CD4-positive, CD25-positive, alpha-beta regulatory T cell (primary cell): ENCODE measurements at places on chromosomes 3 and 15.

DNA sequence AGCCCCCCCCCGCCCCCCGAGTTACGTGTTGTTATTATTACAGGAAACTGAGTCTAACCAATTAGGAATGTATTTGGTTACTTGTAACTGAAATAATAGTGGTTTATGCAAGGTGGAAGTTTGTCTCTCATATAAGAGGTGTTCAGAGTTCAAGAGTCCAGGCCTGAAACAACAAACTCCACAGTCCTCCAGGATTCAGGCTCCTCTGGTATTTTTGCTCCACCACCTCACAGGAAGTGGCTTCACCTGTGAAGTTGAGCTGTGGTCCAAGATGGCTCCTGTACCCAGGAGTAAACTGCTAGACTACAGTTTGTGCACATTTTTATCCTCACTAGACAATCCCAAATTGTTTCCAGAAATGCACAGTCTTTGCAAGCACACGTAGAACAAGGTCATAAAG is 27.3 kb downstream of the MOBP start:
- DNase-seq, result no peak

DNA sequence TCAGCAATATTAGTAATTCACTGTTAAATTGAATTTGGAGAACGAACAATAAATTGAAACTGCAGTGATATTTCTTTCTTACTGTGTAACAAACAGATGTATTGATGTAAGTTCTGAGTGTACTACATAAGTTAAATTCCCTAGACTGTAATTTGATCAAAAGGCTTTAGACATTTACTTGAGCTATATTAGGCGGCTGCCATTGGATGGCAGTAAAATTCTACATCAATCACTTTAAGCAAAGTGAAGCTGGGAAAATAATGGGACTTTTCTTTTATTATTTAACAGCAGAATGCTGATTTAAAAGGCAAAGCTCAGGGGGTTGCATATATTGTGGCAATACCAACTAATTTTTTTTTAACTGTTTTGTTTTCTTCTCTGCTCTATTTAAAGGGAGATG is 212.6 kb upstream of the PLSCR5 start:
- no peak for DNase-seq

DNA sequence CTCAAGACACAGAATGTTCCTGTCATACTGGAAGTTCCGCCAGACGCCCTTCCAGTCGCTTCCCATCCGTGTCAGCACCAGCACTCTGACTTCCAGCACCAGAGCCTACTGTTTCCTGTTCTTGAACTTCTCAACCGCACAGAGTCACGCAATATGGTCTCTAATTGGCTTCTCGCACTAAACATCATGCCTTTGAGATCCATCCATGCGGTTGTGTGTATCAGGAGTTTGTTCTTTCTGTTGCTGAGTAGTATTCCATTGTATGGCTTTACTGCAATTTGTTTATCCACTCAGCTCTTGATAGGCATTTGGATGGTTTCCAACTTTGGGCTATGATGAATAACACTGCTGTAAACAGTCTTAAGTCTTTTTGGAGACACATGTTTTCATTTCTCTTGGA is 112.1 kb downstream of the LRRK1 start:
- no peak for DNase-seq

GRCh38 chr15:68816158-68816557 is 4.5 kb downstream of the ANP32A start:
- DNase-seq, result no peak

GRCh38 chr3:172634948-172635347 is 75.9 kb downstream of the NCEH1 start:
- DNase-seq, result no peak

DNA sequence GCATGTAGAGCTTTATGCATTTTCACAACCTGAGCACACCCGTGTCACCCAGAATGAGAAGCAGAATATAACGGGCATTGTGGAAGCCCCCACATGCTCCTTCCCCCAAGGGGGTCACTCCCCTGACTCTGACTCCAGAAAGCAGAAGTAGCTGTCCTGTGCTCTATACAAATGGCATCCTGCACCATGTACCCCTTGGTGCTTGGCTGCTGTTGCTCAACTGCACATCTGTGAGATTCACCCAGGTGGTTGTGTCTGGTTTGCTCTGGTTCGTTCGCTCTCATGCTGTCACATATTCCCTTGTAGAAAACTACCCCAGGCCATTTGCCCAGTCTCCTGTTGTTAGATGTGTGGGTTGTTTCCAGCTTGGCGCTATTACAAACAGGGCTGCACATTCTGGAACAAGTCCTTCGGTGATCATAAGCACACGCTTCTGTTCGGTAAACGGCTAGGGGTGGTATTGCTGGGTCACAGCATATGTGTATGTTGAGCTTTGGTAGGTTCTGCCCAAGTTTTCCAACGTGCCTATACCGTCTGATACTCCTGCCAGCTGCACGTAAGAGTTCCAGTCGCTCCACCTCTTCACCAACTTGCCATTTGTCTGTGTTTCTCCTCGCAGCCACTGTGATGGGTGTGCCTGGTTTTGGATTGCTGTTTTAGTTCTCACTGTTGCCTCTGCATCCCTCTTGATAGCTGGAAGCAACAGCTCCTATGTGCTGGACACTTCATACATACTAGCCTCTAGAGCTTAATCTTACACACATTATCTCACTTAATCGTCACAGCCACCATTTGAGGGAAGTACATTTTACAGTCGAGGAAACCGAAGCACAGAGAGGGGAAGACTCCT is 65.4 kb upstream of the SLC6A6 start:
- no peak for DNase-seq

- DNase-seq, result peak; percentile 56
These were observed 16.6 kb downstream of the HAPLN3 start for GRCh38 chr15:88878720-88879184.

DNA sequence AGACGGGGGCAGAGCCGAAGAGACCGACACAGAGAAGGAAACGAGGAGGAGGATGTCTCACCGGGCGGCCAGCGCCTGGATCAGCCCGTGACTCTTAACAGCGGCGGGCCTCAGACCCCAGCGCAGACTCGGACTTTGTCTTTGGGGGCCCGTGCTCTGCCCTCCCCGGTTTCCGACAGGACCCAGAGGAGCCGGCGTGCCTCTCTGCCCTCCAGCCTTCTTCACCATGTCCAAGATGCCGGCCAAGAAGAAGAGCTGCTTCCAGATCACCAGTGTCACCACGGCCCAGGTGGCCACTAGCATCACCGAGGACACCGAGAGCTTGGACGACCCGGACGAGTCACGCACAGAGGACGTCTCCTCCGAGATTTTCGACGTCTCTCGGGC is 1.0 kb downstream of the TSC22D2 start:
- DNase-seq, result no peak

DNA sequence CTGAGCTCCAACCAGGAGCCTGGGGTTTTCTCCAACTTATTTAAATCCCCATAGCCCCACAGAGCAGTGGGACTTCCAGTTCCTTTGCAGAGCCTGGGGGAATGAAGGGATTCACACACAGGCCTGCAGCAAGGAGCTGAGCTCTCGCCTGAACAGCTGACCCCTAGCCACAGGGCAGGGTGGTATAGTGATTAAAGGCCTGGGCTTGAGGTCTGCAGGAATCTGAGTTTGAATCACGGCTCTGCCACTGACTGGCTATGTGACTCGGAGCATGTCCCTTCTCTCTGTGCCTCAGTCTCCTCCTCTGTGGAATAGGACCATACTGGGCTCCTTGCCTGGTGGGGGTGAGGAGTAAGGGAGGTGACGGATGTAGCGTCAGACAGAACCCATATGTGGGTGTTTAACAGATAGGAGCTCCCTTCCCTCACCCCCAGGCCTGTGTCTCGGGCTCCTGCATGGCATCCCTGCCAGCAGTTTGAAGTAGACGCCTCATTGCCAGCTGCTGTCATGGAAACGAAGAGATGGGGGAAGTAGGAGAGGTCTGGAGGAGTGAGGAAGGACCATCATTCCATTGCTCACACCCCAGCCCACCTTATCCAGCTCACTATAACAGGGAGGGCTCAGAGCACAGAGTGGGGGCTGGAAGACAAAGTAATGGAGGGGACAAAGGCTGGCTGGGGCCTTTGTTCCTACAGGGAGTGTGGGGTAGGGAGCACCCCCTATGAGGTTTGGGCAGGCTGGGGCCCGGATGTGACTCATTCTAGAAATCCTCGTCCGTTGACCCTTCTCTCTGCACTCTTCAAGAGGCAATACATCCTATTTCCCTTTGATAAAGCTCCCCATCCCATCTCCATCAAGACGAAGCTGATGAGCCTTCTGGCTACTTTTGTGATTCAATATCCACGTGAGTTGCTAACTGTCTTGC is 14.8 kb downstream of the HRH1 start:
- DNase-seq, result no peak

DNA sequence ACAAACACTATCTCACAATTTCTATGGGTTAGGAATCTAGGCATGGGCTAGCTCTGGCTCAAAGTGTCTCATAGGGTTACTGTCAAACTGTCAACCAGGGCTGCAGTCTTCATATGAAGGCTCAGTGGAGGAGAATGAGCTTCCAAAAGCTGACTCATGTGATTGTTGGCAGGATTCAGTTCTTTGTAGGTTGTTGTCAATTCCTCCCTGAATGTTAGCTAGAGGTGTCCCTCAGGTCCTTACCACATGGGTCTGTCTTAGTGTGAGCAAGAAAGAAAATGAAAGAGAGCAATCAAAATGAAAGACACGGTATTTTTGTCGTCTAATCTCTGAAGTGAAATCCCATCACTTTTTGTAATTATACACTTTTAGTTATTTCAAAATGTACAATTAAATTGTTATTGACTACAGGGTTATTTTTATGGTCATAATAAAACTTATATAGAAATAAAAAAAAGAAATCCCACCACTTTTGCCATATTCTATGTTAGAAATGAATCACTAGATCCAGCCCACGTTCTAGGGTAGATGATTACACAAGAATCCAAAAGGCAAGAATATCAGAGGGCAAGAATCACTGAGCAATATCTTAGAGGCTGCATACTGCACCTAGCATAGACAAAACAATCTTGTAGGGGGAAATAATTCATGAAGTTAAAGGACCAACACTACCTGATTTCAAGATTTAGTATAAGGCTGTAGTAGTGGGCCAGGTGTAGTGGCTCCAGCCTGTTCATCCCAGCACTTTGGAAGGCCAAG is 8.4 kb downstream of the ACSBG1 start:
- DNase-seq, result peak; percentile 18

- no peak for DNase-seq
These were observed 43.2 kb downstream of the EPHB3 start for GRCh38 chr3:184604615-184605290.

- no peak for DNase-seq
These were observed 31.6 kb upstream of the PCSK6 start for GRCh38 chr15:101521069-101521468.

GRCh38 chr15:27601239-27601960 is 497.7 kb downstream of the OCA2 start:
- DNase-seq, result no peak

- DNase-seq, result no peak
These were observed 102.7 kb downstream of the TBC1D5 start for GRCh38 chr3:17639765-17640164.

DNA sequence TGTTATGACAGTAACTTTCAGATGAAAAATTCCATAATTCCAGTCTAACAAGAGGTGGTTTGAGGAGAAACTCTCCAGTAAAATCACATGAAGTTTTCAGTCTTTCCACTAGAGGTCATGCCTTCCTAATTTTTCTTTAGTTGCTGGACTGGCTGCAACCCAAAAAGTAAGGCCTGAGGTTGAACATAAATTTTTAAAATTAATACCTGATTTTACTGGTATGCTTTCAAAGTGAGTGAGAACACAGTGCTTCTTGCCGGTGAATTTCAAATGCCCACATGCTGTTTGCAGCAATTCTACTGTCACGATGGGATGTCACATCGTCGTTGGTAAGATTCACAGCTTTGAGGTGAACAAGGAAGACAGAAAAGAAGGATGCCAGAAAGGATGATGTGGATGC is 89.0 kb upstream of the FGF12 start:
- DNase-seq, result peak; percentile 57

DNA sequence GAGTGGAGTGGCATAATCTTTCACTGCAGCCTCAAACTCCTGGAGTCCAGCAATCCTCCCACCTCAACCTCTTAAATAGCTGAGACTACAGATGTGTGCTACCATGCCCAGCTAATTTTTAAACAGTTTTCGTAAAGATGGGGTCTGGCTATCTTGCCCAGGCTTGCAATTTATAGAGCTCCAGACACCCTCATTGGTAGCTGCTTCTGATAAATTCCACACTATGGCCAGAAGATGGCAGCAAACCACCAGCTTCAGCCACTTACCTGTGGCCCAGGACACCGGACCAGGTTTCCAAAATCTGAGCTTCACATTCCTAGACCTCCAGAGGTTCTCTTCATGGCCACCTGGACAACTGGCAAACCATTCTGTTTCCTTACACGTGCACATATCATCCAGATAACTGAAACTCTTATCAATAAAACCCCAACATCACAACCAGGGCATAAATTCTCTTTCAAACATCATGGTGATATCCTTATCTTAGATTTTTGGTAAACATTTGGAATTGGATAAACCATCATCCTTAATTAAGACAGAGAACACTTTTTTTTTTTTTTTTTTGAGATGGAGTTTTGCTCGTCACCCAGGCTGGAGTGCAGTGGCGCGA is 28.9 kb downstream of the FBXW12 start:
- peak; percentile 72 for DNase-seq

- DNase-seq, result no peak
These were observed 27.6 kb downstream of the ACP3 start for GRCh38 chr3:132344666-132345280.

GRCh38 chr3:45402138-45402537 is 13.8 kb downstream of the LARS2 start:
- no peak for DNase-seq

GRCh38 chr15:89398896-89399237 is 64.2 kb upstream of the POLG start:
- DNase-seq, result no peak

GRCh38 chr15:76898102-76898501 is 7.0 kb downstream of the SCAPER start:
- DNase-seq, result no peak

DNA sequence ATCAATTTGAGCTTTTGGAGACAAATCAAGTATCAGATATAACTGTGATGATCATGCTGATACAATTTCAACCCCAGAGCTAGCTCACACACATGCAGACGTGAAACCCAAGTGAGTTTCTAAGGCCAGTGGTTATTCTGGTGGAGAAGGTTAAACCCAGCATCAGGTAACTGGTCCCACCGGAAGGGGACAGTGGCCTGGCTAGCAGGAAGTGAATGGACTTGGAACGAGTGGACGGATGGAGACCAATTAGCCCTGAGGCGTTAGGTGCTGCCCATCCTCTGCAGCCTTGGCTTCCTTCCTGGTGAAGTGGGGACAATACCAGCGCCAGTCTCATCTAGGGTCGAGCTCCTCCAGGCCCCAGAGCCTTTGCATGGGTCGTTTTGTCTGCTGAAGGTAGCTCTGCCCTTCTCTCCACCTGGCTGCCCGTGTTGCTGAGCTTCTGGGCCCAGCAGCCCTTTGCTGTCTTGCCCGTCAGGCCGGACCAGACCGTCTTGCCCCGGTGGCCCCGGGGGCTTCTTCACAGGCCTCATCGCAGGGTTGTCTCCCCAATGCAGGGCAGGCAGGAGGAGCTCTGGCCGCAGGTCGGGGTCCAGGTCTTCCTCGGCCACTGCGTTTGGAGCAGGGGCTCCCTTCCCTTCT is 915 bp upstream of the KCTD6 start:
- peak; percentile 5 for DNase-seq

GRCh38 chr3:48463703-48464102 is 17.2 kb downstream of the ATRIP start:
- no peak for DNase-seq
